Mesendoderm (in vitro differentiated cells): ENCODE measurements at places on chromosomes 2 and 18.

- H3K4me3 ChIP-seq, result no peak overlapping the region
- H3K27me3 ChIP-seq, result no peaks in the 10 kb centered on the region
- H3K27ac ChIP-seq, result no peak overlapping the region
- DNase-seq, result no peak
- H3K4me1 ChIP-seq, result peaks cover 8% of the 10 kb centered on the region
Measured at GRCh38 chr2:109331081-109331480, 202.1 kb downstream of the SH3RF3 start.

- no peaks in the 10 kb centered on the region for H3K4me1 ChIP-seq
- H3K36me3 ChIP-seq, result no peaks in the 10 kb centered on the region
Measured at GRCh38 chr2:163341426-163341825, 394.4 kb downstream of the FIGN start.

- H3K27me3 ChIP-seq, result no peaks in the 10 kb centered on the region
- H3K36me3 ChIP-seq, result no peaks in the 10 kb centered on the region
- H3K27ac ChIP-seq, result no peak overlapping the region
- DNase-seq, result no peak
- no peaks in the 10 kb centered on the region for H3K4me1 ChIP-seq
- no peak overlapping the region for H3K4me3 ChIP-seq
Measured at GRCh38 chr2:227996366-227996765, 124.9 kb downstream of the DAW1 start.

DNA sequence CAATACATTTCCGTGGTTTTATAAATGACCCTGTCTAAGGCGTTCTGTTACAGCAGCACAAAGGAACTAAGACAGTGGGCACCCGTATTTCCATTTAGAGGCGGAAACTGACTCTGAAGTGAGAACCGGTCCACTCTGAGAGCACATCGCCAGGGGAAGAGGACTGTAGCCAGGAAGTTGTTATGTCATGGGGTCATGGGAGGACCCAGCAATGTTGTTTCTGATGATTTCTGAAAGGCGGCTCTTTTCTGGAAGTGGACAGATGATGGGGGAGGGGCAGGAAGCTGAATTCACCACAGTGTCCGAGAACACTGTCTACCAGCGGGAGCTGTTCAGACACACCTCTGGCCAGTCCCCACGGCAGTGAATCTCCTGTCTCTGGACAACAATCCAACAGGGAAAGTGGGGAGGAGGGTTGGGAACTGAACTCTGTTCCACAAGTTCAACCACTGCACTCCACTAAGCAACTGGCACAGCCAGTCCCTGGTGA lies 2.1 kb upstream of the LRRFIP1 start:
- no peaks in the 10 kb centered on the region for H3K27me3 ChIP-seq
- no peaks in the 10 kb centered on the region for H3K36me3 ChIP-seq
- peaks cover 6% of the 10 kb centered on the region for H3K4me1 ChIP-seq
- H3K27ac ChIP-seq, result no peak overlapping the region

GRCh38 chr18:48201337-48202005 lies 207.7 kb downstream of the ZBTB7C start:
- no peaks in the 10 kb centered on the region for H3K27me3 ChIP-seq
- H3K4me3 ChIP-seq, result no peak overlapping the region
- DNase-seq, result no peak
- H3K27ac ChIP-seq, result no peak overlapping the region

- H3K36me3 ChIP-seq, result no peaks in the 10 kb centered on the region
- no peak for DNase-seq
Measured at GRCh38 chr2:189440644-189440946, 679 bp upstream of the WDR75 start.

- H3K4me1 ChIP-seq, result no peaks in the 10 kb centered on the region
- no peak for DNase-seq
Measured at GRCh38 chr2:9556121-9556743, 602 bp upstream of the ADAM17 start.

DNA sequence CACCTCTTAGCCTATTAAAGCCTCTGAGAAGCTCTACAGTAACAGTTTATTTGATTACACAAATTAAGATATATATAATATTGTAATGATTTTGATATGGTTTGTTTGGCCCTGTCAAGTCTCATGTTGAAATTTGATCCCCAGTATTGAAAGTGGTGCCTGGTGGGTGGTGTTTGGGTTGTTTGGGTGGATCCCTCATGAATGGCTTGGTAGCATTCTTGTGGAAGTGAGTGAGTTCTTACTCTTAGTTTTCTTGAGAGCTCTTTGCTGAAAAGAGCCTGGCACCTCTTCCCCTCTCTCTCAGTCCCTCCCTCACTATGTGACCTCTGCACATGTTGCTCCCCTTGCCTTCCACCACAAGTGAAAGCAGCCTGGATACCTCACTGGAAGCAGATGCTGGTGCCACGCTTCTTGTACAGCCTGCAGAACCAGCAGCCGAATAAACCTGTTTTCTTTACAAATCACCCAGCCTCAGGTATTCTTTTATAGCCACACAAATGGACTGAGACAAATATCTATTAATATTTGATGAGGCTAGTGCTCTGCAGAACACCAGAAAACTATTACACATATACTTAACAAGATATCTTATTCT lies 52.8 kb downstream of the SLC4A10 start:
- peak; percentile 1 for DNase-seq
- no peak overlapping the region for H3K4me3 ChIP-seq

GRCh38 chr2:195009202-195009601 lies 647.8 kb upstream of the SLC39A10 start:
- no peaks in the 10 kb centered on the region for H3K36me3 ChIP-seq
- H3K27ac ChIP-seq, result no peak overlapping the region
- H3K4me3 ChIP-seq, result no peak overlapping the region
- no peaks in the 10 kb centered on the region for H3K27me3 ChIP-seq
- no peaks in the 10 kb centered on the region for H3K4me1 ChIP-seq

DNA sequence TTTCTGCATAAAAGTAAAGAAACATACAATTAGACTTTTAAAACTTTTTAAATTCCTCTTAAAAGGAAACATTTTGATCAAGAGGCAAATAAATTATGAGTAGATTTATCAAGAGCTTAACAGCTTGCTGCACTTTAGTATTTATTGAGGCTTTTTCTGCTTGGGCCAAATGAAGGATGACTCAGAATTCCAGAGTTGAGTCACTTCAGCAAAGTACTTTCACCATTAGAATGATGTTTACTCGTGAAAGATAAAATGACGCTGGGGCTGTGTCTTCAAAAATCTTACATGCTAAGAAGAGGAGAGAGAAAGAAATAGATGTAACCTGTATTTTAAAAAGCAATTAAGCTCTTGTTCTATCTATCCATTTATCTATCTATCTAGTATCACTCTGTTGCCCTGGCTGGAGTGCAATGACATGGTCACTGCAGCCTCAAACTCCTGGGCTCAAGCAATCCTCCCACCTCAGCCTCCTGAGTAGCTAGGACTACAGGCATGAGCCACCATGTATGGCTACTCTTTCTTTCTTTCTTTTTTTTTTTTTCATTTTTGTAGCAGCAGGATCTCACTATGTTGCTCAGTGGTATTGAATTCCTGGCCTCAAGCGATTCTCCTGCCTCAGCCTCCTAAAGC lies 75.3 kb upstream of the RIOK3 start:
- no peak overlapping the region for H3K27ac ChIP-seq
- DNase-seq, result peak; percentile 46
- H3K27me3 ChIP-seq, result no peaks in the 10 kb centered on the region

DNA sequence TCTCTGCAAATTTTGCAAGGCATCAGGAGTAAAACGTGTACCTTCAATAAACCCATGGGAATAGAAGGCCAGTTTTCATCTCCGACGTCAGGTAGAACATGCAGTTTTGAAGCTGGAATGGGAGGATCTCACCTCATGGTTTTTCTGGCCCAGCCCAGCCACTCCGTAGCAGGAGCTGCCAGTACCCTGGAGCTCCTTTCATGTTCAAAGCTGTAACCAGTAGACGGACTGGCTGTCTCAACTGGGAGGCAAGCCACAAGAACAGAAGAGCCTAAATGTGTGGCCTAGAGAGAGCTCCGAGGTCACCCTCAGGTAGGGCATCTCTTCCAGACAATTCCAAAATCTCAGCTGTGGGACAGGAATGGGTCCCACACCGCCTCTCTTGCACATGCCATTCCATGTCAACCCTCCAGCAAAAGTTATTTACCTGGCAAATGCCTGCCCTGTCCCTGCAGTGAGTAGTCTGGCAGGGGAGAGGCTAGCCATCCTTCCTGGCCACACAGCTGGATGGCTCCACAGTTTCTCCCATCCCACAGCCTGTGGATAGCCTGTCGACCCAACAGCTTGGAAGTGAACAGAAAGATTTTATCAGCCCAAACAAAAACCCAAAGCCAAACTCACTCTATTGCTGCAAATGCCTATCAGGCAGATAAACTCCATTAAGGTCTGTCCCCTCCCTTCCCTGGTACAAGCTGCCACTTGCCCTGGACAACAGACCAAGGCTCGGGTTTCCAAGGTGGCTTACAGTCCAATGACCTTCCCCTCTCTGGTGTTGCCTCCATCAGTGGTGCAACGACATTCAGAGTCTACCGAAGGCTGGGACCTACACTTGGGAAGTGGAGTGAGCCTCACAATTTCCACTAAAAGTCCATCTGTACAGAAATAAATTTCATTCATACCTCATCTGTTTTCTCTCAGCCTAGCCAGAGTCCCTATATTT lies 27.8 kb downstream of the CRACDL start:
- H3K27ac ChIP-seq, result no peak overlapping the region
- H3K4me1 ChIP-seq, result no peaks in the 10 kb centered on the region
- no peaks in the 10 kb centered on the region for H3K27me3 ChIP-seq
- DNase-seq, result no peak
- H3K36me3 ChIP-seq, result no peaks in the 10 kb centered on the region

- H3K4me3 ChIP-seq, result no peak overlapping the region
- DNase-seq, result no peak
- no peaks in the 10 kb centered on the region for H3K4me1 ChIP-seq
- peaks cover 74% of the 10 kb centered on the region for H3K27me3 ChIP-seq
- no peak overlapping the region for H3K27ac ChIP-seq
Measured at GRCh38 chr2:104870100-104870975, 16.4 kb downstream of the POU3F3 start.
